ENCODE measurements at places on chromosomes 5 and 9.
A peak's percentile ranks its signal among the peaks of the same experiment; 100 is the strongest.

DNA sequence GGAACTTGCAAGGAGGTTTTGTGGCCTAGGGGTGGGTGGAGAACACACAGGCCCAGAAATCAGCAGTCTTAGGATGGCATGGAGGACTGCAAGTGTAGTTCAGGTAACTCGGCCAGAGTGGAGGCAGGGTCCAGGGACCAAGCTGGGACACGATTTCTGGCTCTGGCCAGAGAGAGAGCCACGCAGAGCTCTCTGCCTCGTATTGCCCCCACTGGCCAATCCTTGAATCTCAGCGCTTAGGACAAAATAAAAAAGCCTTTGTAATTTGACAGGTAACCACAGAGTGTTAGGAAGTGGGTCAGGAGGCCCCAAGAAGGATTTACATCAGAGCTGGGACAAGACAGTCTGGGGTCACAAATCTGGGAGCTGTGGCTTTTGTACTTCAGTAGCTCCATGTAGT lies 11.7 kb downstream of the MAP3K1 start:
- no peak for DNase-seq

DNA sequence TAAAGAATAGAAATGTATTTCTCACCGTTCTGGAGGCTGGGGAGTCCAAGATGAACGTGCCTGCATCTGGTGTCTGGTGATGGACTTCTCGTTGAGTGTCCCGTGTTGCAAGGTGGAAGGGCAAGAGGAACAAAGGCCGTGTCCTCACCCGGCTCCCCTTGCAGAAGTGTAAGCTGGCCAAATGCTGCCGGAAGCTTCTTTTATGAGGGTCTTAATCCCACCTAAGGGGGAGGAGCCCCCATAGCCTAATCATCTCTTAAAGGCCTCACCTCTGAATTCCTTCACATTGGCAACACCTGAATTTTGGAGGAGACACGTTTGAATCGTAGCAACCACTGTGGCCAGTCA lies 99.1 kb upstream of the DAP start:
- DNase-seq, result no peak

DNA sequence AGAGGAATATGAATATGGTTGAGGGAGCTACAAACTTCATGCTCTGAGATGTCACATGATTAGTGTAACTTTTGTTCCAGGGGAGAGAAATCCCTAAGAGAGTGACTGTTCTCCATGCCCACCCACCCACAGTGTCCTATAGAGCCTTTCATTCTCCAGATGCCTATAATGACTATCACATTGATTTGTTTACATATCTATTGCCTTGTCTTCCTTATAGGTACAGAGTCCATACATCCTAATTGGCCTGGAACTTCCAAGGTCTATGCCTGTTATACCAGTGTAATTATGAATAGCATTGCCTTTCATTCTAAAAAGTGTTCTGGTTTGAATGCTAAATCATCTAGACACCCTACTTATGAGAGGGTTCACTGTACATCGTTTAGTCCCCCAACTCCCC lies 475.4 kb downstream of the RAB3C start:
- no peak for DNase-seq

DNA sequence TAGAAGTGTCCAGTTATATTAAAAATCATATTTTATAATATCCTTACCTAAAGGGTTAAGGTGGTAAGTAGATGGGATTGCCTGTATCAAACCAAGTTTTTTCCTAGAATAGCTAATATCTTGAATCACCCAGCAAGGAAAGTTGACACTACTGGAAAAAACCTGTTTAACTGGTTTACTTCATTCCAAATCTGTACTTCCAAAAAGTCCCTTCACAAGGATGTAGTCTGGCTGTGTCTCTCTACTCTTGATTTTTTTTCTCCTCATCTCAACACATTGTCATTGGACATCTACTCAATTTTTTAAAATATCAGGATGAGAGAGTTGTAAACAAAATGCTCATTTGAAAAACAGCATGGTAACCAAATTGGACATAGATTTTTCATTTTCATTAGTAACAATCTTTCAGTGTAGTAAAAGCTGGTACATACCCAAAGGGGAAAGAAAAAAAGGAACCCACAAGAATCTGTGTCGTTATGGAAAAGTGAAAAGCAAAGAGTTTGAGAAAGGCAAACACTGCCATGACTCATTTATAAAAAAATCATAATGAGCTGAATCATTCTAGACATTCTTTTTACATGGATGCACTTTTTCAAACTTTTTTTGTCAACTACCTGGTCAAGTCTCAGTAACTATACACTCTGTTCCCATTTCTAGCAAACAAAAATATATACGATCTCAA lies 173.5 kb downstream of the GLIS3 start:
- DNase-seq, result no peak

DNA sequence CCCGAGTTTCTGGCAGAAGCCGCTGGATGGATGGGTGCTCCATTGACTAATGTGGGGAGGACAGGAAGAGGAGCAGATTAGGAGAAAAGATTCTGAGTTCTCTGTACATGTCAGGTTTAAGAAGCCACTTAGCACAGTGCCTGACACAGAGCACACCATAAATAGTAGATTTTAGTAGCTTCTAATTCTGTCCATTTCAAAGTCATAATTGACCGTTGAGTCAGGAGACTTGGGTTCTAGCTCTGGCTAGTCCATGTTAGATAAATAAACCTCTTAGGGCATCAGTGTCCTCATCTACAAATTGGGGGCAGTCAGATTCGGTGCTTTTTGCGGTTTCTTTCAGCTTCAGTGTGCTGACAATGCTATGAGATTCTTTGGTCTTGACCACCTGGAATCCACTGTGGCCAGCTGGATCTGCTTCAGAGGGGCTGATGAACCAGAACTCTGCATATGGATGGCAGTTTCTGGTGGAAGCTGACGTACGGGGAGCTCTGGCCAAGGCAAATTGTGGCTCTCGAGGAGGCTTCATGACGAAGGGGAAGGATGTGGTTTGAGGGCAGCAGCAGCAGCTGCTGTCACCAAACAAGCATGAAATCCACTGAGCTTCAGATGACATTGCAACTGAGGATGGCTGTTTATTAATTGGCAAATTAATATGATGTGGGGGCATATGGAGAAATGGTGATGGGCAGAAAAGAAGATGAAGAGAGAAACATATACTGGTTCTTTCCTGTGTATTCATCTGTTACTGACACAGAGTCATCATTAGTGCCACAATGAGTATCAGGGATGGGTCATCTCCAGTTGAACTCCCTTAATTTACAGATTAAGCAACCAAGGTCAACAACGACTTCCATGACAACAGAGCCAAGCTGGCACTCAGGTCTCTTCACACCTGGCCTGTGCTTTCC lies 134.4 kb downstream of the AOPEP start:
- DNase-seq, result peak; percentile 60

All from CD4-positive, CD25-positive, alpha-beta regulatory T cell (primary cell).